Tongue (tissue), 3 donors: ENCODE measurements at places on chromosomes 2 and 18.

- no peak for DNase-seq
Observed at GRCh38 chr2:181161615-181162014, 181.2 kb downstream of the UBE2E3 start.

DNA sequence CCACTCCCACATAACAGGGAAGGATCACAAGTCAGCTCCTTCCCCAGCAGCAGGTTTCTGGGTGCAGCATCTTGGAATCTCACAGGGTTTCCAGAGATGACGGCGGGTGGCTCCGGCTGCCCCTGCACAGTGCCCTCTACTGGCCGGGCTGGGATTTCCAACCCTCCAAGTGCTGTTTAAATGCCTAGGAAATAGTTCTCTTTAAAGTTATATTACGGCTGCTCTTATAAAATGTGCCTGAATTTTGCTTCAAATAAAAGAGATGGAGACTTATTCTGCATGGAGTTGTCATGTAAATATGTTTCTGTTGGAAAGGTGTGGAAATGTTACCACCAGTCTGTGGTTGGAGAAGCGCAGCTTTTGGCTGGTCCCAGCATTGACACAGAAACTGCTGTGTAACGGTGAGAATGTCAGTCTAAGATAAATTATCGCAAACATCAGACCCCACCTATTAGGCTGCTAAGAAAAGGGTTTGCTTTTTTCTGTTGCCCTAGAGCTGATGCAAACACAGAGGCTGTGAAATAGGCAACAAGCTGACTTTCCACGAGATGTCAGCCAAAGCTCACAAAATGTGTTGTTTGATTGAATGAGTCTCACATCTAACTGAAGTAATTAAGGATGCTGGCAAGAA, 3.3 kb upstream of the HJURP start:
- DNase-seq, result peak; percentile 7

DNA sequence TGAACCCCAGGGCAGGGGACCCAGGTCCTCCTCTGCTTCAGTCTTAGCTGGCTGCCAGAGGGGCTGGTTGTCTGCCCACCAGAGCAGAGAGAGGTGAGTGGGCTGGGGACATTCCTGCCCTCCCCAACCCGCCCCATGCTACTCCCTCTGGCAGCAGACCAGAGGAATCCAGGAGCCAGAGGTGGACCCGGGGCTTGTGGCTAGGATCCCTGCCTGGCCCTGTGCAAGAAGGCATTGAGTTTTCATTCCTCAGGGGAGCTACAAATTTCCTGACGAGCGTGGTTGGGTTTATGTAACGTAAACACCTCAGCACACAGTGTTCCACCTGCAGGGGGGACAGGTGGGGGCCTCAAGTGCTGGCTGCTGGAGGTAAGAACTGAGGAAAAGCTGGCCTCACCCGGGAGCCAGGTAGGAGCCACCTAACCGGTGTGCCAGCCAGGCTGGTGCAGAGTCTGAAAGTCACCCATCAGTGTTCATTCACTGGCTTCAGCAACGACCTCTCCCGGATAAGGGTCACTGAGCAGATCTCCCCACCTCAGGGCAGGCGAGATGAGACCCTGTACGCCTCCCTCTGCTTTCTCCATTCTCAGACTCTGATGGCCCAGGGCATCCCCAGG, 246.8 kb downstream of the DYSF start:
- DNase-seq, result no peak

DNA sequence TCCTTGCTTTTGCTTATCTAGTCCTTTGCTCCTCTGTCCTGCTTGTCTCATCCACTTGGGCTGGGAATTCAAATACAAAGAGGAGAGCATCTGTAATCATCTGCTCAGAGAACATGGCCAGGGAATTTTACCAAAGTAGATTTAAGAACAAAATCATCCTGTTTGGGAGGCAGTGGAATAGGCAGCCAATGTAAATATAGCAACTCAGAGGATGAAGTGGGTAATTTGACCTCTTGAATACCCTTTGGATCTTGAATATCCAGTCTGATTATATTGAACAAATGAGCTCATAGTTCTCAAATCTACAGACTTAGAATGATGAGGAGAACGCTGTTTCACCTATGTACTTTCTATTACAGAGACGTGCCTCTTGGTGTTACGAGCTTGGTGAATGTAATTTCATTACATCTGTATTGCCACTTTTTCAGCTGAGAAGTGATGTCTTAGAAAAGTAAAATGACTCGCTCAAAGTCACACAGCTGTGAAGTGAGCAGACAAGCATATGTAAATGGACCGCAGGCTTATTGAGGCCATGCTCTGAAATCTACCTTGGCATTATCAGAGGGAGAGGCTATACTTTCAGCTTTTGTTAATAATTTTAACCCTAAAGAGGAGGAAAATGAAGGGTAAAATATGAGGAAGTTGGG, 266.3 kb downstream of the MTX2 start:
- DNase-seq, result peak; percentile 41

DNA sequence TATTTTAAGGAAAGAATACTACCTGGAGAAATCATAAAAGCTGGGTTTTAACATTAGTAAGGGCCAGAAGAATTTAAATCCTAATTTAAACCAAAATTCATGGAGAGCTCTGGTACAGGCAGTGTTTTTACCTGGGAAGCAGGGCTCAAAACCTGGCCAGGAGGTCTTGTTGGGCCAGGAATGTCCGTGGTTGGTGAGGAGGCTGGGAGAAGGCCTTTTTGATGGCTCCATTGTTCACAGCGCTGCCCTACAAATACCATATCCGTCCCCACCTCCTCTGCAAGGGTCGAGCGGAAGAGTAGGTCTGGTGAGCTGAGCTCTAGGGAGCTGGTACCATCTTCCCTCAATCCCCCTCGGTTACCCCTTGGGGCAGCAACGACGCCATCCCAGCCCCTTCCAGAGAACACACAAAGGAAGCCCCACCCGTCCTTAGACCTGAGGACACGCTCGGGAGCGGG, 10.9 kb upstream of the HOXD1 start:
- no peak for DNase-seq

DNA sequence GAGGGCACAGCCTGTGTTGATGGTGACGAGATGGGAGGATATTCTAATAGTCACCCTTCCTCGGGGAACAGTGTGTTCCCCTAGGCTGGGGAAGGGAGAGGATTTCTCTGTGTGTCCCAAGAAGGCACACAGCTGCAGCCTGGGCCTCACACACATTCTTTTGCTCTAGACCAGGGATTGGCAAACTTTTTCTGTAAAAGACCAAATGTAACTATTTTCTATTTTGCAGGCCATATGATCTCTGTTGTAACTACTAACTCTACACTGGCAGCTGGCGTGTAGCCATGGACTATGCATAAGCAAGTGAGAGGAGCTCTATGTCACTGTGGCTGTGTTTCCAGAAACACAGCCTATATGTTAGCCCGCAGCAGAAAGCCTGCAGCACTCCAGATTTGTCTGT, 65.8 kb downstream of the ARHGAP28 start:
- peak; percentile 83 for DNase-seq

- peak; percentile 43 for DNase-seq
Observed at GRCh38 chr2:108978709-108979111, 10.3 kb downstream of the EDAR start.

DNA sequence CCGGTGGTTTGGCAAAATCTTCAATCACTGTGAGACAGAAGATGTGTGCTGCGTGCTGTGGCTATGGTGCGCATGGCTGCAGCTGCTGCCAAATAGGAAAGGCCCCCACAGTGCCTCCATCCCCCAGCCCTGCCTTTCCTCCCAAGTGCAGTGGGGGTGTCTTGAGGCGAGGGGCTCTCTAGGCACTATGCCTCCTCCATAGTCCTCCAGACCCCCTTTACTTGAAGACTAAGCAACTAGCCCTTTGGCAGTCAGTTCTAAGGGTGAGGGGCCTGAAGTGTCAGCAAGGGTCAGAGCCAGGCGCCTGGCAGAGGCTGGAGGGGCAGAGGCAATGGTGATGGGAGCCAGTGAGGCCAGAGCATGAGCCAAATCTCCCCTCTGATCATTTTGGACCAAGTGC, 13.6 kb upstream of the TMEM185B start:
- no peak for DNase-seq

GRCh38 chr18:36279001-36279400, 18.5 kb upstream of the FHOD3 start:
- DNase-seq, result no peak

DNA sequence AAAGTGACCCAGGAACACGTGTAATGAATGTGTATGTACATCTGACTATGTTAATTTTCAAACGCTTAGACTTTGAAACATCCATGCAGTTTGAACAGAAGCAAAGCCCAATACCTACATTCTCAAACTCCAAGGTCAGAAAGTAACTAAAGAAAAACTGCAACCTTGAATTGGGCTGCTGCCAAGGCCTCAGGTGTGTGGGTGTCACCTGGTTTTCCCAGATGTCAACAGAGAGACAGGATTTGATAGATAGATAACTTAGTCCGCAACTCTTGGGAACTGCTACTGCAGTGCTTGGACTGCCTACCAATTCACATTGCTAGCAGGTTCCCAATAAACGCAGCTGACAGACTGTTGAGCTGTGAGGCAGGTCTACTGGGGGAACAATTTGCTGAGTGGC, 78.7 kb upstream of the PAPOLG start:
- DNase-seq, result no peak

DNA sequence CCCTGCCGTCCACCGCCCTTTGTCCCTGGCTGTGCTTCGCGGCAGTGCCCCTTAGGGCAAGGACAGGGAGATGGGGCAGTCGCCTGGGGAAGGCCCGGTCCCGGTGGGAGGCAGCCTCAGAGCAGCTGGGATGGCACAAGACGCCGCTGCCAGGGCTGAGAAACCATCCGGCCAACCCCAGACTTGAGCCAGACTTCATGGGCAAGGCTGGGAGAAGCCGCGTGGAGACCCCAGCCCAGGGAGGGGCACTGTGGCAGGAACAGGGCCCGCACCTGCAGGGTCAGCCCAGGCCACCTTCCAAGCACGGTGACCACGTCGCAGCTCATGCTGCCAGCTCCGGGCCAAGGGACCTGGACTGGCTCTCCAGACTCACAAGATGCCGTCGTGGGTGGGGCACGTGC, 84.0 kb downstream of the NFATC1 start:
- no peak for DNase-seq

DNA sequence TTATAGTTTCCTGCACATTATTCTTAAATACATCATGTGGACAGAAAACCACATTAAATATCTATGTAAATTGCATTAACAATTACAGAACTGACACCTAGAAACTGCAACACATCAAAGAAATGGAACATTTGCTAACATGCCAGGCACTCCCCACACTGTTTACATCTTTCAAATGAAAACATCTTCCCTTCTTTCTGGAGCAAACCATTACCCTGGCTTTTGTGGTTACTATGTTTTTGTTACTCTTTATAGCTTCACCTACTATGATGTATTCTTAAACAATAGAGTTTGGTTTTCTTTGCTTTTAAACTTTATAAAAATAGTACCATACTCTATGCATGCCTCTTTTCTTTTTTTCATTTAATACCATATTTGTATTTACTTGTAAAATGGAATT, 1894.5 kb upstream of the CELF4 start:
- DNase-seq, result no peak

- DNase-seq, result no peak
Observed at GRCh38 chr2:10741139-10741538, 19.7 kb downstream of the ATP6V1C2 start.

DNA sequence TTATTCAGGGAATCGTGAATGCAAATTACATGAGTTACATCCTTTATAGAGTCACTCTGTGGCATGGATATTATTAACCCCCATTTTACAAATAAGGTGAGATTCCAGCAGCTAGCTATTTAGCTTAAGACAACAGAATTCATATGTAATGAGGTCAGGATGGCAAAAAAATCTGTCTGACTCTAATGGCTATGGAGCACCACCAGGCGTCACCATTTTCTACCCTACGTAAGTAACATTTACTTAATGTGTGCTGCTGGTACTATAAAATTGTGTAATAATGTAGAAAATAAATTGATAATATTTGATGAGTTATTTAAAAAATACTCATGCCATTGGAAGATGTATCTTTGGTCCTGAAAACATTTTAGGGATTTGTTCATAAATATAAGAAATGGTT, 2040.1 kb upstream of the LRRTM1 start:
- DNase-seq, result no peak

GRCh38 chr2:12212841-12213597, 466.6 kb downstream of the LPIN1 start:
- no peak for DNase-seq

GRCh38 chr2:18915227-18915626, 325.9 kb upstream of the NT5C1B start:
- no peak for DNase-seq

- DNase-seq, result peak; percentile 13
Observed at GRCh38 chr18:7273301-7273921, 42.5 kb downstream of the LRRC30 start.

DNA sequence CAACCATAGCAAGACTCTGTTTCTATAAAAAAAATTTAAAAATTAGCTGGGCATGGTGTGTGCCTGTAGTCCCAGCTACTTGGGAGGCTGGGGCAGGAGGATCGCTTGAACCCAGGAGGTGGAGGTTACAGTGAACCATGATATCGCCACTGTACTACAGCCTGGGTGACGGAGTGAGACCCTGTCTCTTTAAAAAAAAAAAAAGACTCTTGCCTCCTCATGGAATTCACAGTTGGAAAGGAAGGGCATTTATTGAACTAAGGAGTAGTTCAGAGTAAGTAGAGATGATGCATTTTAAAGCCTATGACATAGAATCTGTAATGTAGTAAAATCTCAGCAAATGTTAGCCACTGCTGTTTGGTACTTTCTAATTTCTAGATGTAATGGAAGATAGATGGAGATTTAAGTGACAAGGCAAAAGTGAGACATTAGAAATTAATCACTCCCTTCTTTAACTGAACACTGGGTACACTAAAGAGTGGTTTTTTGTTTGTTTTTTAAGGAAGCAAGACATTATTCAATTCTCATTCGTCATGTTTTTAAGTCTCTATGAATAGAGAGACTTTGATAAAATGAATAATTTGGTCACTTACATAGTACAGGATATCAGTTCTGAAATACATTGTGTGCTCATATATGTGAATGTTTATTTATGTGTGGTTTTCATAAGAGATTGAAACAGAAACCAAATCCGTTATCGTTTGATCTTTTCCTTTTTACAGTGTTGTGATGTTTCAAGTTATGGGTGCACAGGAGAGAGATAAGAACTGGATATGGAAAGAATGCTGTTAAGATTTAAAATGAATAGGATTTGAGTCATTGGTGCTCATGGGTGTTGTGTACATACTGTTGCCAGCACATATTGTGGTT, 186.1 kb upstream of the STON1 start:
- DNase-seq, result no peak

GRCh38 chr2:144237830-144238627, 281.9 kb downstream of the ZEB2 start:
- DNase-seq, result no peak

DNA sequence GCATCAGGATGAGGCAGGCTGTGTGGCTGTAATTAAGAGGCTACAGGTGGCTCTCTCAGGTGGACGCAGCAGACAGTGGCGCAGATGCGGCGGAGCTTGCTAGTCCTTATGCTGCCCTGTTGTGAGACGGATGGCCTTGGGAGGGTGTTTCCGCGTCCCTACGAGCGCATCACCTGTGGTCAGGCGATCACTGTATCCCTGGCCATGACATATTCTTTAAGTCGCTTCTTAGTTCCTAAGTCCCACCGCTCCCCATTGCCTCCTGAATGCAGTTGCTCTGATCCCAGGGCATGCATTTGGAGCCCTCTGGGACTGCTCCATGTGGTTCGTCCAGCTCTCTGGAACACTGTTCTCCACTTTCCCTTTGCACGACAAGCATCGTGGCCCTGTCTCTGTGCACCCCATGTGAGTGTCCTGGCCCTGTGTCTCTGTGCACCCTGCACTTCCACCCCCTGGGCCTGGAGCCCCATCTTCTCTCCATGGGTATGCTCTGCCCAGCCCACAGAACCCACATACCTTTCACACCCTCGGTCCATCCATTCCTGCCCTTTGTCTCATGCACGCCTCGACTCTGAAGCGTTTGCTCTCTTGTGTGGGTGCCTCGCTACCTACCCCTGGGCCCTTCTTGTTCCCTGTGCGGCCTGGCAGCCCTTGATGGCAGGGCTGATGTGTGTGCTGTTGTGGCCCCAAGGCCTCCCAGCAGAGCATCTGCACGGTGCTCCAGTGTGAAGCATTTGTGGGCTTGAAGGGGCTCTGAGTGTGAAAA, 74.4 kb downstream of the SH3RF3 start:
- no peak for DNase-seq
